ENCODE measurements at places on chromosomes 4 and X. TPM values are rescaled to one million over a fixed set of nuclear protein-coding genes. Genes with fewer than 3 reads are reported as not detected.
A peak's percentile ranks its signal among the peaks of the same experiment; 100 is the strongest.

DNA sequence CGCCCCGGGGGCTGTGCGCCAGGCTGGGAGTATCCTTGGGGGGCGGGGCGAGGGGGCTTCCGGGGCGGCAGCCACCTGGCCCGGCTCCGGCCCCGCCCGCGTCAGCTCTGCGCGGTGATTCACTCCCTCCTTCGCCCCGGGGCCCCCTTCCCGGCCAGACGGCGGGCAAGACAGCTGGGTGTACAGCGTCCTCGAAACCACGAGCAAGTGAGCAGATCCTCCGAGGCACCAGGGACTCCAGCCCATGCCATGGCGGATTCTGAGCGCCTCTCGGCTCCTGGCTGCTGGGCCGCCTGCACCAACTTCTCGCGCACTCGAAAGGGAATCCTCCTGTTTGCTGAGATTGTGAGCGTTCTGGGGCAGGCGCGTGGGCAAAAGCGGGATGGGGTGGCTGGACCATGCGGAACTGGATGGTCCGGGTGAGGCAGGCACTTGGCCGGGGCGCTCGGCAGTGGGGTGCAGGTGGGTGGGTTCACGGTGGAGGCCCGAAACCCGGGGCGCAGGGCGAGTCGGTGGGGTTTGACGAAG, at the start of gene PLP2:
Gene PLP2, plus strand, starts transcription at position 147 of the 528 bp plus-strand sequence. Its CDS starts 103 bp downstream, at position 250.
- DNase-seq, result peak; percentile 36

The PCDH11X gene
- 2.2 TPM for total RNA-seq

GRCh38 chr4:5918331-5918985, 25.6 kb upstream of the CRMP1 start:
- DNase-seq, result peak; percentile 73

GRCh38 chrX:49247916-49248811, 12.9 kb downstream of the CCDC22 start:
- no peak for DNase-seq

The COQ2 gene
- 29.1 TPM for total RNA-seq

- no peak for DNase-seq
These were observed 876.3 kb downstream of the C4orf33 start for GRCh38 chr4:129972257-129972656.

The MAGEA2 gene
- total RNA-seq, result not detected

- no peak for DNase-seq
These were observed 675 bp downstream of the L1CAM start for GRCh38 chrX:153885208-153885787.

The MAMLD1 gene
- total RNA-seq, result 1.5 TPM

- DNase-seq, result no peak
These were observed 154.0 kb downstream of the UGT8 start for GRCh38 chr4:114752391-114753165.

- DNase-seq, result no peak
These were observed 321.3 kb downstream of the TMA16 start for GRCh38 chr4:163815776-163816175.

DNA sequence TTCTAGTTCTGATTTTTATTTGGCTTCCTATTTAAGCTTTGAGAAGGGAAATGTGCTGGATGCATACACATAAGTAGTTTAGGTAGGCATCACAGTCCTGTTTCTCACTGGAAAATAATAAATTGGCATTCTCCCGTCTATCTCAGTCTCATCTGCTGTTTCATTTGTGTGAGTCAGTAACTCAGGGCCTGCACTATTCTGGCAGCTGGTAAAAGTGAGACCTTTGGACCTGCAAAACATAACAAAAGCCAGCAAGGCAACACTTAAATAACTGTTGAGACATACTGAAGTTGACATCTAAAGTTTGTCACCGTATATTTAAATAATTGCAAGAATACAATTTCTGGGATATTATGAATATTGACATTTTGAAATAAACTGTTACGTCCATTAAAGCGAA, 8.6 kb upstream of the UBQLN2 start:
- no peak for DNase-seq

GRCh38 chrX:112051576-112051975, 31.0 kb downstream of the TRPC5 start:
- no peak for DNase-seq

GRCh38 chrX:75786290-75786689, 1.2 kb upstream of the MAGEE2 start:
- no peak for DNase-seq

The CLRN2 gene
- not detected for total RNA-seq

GRCh38 chr4:136329042-136329662, 1203.1 kb downstream of the PCDH18 start:
- no peak for DNase-seq

- DNase-seq, result no peak
These were observed 807.4 kb downstream of the FSTL5 start for GRCh38 chr4:161356351-161356750.

GRCh38 chr4:47550899-47551548, 65.9 kb downstream of the ATP10D start:
- no peak for DNase-seq

DNA sequence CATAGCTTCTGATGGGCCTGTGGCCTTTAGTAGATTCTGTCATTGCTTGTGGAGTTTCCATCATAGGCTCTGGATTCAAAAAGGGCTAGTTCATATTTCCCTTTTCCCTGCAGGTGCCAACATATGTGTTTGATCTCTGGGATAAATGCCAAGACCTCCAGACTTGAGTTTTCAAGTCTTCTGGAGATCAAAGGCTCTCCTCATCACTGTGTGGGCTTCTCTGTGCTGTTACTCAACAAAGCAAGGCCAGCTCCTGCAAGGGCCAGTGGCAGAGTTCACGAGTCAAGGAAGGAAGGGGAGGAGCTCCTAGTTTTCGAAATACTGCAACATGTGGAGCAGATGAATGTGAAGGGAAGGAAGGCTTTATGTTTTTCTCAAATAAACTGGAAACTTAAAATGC, 62.7 kb upstream of the SCML1 start:
- DNase-seq, result no peak

DNA sequence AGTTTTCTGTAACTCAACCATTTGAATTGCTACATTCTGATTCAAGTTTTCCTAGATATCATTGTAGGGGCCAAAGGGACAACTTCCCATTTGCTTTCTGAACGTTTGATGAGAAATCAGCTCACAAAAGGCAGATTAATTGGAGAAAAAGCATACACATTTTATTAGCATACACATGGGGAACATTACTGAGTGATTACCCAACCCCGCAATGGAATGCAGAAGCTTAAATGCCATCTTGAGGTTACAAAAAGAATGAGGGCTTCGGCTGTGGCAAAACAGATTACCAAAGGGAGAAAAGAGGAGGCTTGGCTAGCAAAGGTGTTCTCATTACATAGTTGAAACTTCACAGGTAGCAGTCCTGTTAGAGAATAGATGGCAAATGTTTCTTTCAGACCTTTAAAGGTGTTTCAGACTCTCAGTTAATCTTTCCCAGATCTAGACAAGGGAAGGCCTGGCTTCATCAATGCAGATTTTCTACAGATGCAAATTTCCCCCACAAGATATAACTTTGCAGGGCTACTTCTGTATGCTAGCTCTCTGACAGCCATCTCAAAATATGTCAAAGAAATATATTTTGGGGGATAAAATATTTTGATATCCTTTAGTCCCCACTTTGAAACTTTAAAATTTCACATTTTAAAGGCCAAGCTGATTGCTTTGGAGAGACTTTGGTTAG, 26.5 kb upstream of the HERC6 start:
- no peak for DNase-seq

DNA sequence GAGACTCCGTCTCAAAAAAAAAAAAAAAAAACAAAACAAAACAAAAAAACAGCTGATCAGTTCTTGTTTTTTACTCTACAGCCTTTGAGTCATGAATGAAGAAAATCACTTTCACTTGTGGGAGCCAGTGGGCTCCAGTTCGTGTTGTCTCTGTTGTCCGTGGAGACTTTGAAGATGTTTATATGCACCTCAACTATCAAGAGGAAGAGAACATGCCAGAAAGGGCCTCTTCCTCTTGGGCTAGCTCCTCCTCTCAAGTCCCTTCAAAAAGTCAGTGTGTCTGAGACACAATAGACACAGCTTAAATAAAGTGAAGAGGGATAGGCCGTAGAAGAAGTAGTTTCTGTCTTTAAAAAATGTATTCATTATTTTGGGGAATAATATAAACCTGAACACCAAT, 182.7 kb downstream of the KDR start:
- no peak for DNase-seq

GRCh38 chr4:177860171-177860570, 417.9 kb upstream of the AGA start:
- DNase-seq, result no peak

The HSFX1 gene
- 3.4 TPM for total RNA-seq

DNA sequence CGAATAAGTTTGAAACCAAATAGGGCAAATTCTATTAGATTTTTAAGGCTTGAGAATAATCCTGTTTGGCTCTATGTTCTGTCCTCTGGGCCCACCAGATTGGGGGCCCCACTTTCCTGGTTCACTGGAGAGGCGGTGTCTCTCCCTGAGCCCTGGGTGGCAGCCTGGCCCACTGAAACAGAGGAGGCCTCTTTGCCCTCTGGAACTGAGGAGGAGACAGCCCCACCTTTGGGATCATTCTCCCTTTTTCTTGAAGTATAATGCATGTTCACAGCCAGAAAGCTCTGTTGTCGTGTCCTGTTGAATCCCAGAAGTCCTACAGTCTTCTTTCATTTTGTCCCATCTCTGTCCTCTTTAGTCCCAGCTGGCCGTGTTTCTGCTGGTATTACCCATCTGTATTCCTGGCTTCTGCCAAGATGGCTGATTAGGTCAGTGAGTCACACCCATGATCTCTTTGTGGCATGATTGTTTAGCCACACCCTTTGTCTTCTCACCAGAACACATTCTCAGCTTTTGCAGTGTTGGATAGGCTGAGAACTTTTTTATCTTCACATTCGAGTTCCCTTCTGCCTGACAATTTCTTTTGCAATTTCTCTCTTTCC, 8.1 kb upstream of the TBC1D25 start:
- no peak for DNase-seq

DNA sequence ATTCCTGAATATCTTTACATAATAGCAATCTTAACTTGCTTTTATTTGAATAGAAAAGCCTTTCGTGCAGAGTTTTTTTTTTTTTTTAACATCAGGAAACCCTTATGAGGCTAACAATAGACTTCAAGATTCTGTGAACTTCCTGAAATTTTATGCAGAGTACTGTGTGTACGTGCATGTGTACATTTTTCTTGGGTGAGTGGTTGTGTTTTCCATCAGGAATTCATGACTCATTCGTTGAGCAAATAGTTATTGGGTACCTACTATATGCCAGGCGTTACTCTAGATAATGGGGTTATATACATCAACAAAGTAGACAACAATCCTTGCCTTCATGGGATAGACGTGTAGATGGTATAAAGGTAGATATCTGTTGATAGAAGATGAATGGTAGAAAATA, 59.1 kb downstream of the MRPL1 start:
- DNase-seq, result no peak

DNA sequence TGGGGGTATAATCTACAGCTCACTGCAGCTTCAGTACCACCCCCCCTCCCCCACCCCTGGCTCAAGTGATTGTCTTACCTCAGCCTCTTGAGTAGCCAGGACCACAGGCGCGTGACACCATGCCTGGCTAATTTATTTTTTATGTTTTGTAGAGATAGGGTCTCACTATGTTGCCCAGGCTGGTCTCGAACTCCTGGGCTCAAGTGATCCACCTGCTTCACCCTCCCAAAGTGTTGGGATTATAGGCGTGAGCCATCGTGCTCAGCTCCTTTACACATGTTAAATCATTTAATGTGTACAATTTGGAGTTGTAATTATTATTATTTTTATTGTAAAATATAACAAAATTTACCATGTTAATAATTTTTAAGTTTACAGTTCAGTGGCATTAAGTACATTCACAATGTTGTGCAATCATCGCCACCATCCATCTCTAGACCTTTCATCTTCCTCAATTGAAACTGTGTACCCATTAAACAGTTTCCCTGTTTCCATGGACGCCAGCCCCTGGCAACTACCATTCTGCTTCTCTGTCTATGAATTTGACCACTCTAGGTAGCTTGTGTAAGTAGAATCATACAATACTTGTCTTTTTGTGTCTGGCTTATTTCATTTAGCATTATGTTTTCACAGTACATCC, 6.1 kb downstream of the SLAIN2 start:
- DNase-seq, result no peak

The CLDN2 gene
- not detected for total RNA-seq

DNA sequence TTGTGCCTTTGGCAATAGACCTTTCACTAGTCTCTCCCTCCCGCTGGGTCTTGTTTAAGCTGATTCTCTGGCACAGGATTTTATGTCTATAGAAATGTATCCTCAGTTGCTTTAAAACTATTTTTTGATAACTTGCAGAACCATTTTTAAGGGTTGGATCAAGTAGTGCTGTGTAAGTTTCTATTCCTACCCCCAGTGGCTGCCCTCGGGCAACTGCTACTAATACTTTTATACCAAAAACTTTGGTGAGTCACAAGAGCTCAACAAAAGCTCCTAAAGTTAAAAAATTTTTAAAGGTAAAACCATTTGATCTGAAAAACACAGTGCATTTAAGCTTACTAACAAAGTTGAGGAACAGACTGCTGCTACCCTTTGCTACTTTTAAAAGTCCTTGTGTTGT, 1460.6 kb upstream of the PCDH7 start:
- no peak for DNase-seq

- no peak for DNase-seq
These were observed 26.5 kb upstream of the TSR2 start for GRCh38 chrX:54413753-54414152.

The RASL11B gene
- 3.6 TPM for total RNA-seq
